ENCODE measurements at places on chromosomes 12 and 14. TPM values are rescaled to one million over a fixed set of nuclear protein-coding genes. Genes with fewer than 3 reads are reported as not detected.

DNA sequence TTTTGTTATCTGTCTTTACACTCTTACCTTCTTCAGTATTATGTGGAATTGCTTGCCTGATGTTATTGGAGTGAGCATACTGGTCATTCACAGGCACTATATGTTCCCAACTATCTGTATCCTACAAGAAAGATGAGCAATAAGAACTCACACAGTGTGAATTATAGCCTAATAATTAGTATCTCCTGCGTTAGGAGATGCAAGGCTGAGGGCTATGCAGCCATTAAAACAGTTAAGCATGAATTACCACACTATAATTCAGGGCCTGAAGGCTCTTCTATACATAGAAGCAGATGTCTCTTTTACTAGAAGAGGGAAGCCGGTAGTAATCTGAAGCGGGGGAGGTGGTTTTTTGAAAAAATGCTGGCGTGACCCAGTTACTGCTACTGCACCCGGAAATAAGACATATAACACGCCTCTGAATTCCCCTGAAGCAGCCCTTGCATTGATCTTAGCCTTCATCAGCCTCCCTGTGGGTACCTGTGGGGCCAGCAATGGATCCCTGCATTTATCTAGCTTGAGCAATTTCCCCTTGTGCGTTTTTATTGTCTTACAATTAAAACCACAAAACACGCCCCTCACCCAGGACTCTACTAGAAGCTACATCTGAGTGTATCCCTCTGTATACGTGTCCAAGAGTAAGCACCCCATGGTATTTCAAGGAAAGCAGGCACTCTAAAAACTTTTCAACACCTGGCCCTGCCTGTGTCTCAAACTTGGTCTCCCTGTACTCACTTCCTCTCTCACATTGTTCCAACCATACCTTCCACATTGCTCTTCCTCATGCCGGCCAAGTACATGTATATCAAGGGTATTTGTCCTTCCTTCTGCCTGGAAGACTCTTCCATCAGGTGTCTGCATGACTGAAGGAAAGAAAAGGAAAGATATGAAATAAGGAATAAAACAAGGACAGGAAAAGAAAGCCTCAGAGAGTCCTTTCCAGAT is 210.9 kb upstream of the ARID2 start:
- no peak for DNase-seq

GRCh38 chr12:68263366-68263765 is 10.0 kb upstream of the IL22 start:
- no peak for DNase-seq

DNA sequence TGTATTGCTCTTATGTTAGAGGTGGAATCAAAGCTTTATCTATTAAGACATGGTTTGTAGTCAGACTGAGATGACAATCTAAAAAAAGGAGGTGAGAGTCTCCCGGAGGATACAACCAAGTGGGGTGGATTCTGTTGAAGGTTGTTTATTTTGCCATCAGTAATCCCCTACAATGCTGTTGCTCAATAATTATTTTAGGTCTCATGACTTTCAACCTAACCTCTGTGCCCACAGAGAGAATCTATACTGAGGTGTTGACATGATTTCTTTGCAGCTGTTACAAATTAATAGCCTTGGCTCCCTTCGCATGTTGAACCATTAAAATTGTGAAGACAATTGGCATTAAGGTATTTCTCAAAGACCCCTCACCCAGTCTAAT is 28.7 kb upstream of the FOS start:
- no peak for DNase-seq

DNA sequence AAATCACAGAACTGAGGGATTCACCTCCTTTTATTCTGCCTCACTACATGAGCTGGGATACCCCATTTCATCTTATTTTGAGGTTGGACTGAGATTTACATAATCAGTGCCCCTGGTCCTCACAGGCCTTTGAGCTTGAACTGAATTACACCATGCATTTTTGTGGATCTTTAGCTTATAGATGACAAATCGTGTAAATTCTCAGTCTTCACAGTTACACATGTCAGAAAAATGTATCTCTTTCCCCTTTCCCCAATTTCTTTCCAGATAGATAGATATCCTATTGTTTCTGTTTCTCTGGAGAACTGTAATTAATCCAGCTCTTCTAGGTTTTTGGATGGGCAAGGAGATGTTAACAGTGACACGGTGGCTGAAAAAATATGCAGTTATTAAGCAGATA is 1778.9 kb upstream of the SEL1L start:
- no peak for DNase-seq

GRCh38 chr12:61523276-61523992 is 736.8 kb upstream of the USP15 start:
- DNase-seq: no peak

- no peak for DNase-seq
Measured at GRCh38 chr12:95227818-95228356, 10.3 kb downstream of the VEZT start.

DNA sequence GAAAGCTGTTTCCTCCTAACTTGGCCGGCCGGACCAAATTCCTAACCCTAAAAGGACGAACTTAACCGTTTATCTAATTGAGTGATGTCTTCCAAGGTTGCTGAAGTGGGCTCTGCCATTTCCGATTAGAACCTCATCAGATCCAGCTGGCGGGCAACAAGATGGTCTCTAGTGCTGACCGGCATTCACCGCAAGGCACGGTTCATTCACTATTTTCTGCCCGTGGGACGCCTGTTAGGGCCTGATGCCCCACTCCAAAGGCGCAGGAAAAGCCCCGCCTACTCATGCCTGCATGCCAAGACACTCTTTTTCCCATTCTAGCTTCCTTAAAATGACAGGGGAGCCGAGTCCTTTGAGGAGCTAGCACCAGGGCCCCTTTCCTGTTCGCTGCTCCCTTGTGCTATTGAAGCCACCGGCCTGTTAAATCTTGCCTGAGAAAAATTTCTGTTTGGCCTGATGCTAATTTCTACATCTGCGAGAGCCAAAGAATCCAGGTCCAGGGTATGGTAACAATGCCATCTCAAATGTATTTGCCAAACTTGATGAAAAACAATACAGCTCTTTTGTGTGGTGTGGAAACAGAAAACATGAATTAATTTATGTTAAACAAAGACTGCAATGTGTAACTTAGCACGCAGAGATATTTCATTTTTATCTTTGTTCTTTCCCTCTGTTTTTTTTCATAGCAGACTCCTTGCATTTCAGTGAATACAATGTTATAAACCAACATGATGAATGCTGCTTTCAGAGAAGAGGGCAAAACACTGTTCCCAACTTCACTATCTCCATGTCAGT is 1071.2 kb upstream of the USP15 start:
- no peak for DNase-seq

- no peak for DNase-seq
Measured at GRCh38 chr14:77306416-77306815, 14.3 kb downstream of the POMT2 start.

- DNase-seq: no peak
Measured at GRCh38 chr14:40694023-40694422, 912.7 kb upstream of the LRFN5 start.

DNA sequence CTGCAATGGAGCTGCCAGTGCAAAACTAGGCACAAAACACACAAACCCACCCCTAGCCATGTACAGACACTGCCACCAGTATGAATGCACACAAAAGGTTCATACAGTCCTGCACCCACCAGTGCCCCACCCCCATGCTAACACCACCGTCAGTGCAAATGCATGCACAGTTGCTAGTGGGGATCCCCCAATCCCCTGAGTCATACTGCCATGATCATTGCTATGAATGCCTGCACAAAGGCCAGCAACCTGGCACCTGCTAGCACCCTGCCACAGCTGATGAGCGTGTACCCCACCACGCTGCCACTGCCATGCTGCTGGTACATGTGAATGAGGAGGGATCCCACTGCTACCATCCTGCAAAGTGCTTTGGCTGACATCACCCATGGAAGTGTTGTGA is 23.9 kb downstream of the PZP start:
- DNase-seq: no peak

CD69 gene
- total RNA-seq: 6.5 TPM

DIO2 gene
- total RNA-seq: 2.2 TPM

LRP1-AS gene
- total RNA-seq: not detected
